ENCODE measurements at places on chromosomes 4 and X.

DNA sequence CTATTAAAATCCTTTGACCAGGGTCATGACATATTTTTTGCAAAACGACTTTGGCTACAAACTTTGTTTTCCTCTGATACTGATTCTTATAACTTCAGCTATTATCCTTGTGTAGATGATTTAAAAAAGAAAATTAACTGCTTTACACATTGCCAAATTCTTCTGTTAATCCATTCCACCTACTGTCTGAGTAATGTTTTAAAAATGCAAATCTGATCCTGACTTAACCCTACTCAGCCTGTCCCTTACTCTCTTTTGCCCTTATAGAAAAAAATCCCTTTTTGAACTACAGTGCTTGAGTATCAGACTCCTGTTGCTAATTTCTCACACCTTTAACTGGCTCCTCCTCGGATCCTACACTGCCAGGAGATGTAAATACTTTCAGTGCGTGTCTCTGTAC lies 723.1 kb downstream of the ADGRL3 start:
- no peaks in the 10 kb centered on the region for H3K27me3 ChIP-seq
- no peak for DNase-seq
- no peak overlapping the region for H3K27ac ChIP-seq
- H3K4me3 ChIP-seq, result no peak overlapping the region
- no peaks in the 10 kb centered on the region for H3K36me3 ChIP-seq
- no peaks in the 10 kb centered on the region for H3K4me1 ChIP-seq

DNA sequence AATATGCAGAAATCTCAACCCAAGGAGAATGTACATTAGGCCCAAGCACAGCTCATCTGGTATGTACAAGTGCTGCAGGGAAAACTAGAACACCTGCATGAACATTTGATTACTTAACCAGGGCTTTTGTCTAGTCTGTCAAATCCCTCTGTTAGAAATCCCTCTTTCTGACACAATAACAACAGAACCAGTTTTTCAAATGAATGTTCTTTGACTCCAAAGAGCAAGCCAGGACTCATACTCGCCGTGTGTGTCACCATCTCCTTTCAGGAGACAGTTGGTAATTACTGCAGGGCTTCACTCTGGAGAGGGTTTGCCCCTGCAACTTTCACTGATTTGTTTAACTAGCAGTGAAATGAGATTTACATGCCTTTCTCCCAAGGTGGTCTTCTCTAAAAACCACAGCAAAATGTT lies 143.0 kb upstream of the FAM241A start:
- H3K27ac ChIP-seq, result no peak overlapping the region
- no peaks in the 10 kb centered on the region for H3K36me3 ChIP-seq
- no peaks in the 10 kb centered on the region for H3K4me1 ChIP-seq
- no peak for DNase-seq
- H3K4me3 ChIP-seq, result no peak overlapping the region

DNA sequence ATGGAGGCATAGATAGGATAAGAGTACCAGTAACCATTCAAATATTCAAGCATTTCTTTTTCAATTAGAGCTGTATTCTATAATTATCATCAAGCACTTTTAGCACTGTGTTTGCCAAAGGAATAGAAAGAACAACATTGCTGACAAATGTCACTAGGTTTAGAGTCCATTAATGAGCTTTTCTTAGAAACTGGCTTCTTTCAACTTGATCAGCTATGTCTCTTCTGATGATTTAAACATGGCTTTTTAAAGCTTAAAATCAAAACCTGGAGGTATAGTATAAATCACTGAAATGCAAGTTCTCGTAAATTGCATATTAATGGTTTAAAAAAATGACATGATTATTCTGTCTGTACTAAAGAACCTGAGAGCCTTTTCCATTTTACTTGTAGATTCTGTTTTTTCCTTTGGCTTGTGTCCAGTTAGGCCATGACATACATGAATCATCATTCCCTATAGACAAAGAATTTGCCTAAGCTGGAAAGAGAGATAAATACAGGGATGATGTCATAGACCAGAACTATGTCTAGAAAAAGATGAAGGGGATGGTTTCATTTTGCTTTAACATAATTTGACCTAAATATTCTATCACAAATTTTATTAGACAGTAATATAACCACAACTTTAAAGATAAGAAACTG lies 340.1 kb upstream of the CTSO start:
- no peaks in the 10 kb centered on the region for H3K36me3 ChIP-seq
- DNase-seq, result peak; percentile 93
- no peaks in the 10 kb centered on the region for H3K27me3 ChIP-seq
- peaks cover 4% of the 10 kb centered on the region for H3K4me1 ChIP-seq
- H3K27ac ChIP-seq, result peak overlapping the region; percentile 34
- H3K4me3 ChIP-seq, result no peak overlapping the region

- H3K4me1 ChIP-seq, result no peaks in the 10 kb centered on the region
- H3K4me3 ChIP-seq, result no peak overlapping the region
- DNase-seq, result no peak
- peaks cover 8% of the 10 kb centered on the region for H3K27me3 ChIP-seq
These were observed 20.1 kb downstream of the ADRA2C start for GRCh38 chr4:3786196-3786869.

- DNase-seq, result no peak
- H3K27ac ChIP-seq, result no peak overlapping the region
- no peak overlapping the region for H3K4me3 ChIP-seq
- H3K36me3 ChIP-seq, result no peaks in the 10 kb centered on the region
- H3K27me3 ChIP-seq, result no peaks in the 10 kb centered on the region
These were observed 50.4 kb upstream of the CCDC160 start for GRCh38 chrX:134186362-134187121.

- no peaks in the 10 kb centered on the region for H3K27me3 ChIP-seq
These were observed 10.2 kb upstream of the DLG3 start for GRCh38 chrX:70434352-70434866.

- H3K36me3 ChIP-seq, result no peaks in the 10 kb centered on the region
- DNase-seq, result peak; percentile 42
- H3K4me1 ChIP-seq, result no peaks in the 10 kb centered on the region
These were observed 38.2 kb downstream of the HPGDS start for GRCh38 chr4:94304365-94304971.

GRCh38 chr4:76821641-76822040 lies 76.3 kb downstream of the SOWAHB start:
- H3K36me3 ChIP-seq, result no peaks in the 10 kb centered on the region
- no peak overlapping the region for H3K27ac ChIP-seq
- peak; percentile 78 for DNase-seq

GRCh38 chrX:124641737-124642491 lies 295.6 kb downstream of the SH2D1A start:
- no peaks in the 10 kb centered on the region for H3K4me1 ChIP-seq
- no peak overlapping the region for H3K27ac ChIP-seq
- DNase-seq, result no peak
- no peaks in the 10 kb centered on the region for H3K36me3 ChIP-seq

- H3K27me3 ChIP-seq, result no peaks in the 10 kb centered on the region
- no peak overlapping the region for H3K4me3 ChIP-seq
- DNase-seq, result no peak
- H3K27ac ChIP-seq, result no peak overlapping the region
- H3K36me3 ChIP-seq, result peaks cover 16% of the 10 kb centered on the region
- H3K4me1 ChIP-seq, result no peaks in the 10 kb centered on the region
These were observed 93.1 kb downstream of the ANTXR2 start for GRCh38 chr4:79979785-79980437.

GRCh38 chr4:177450426-177451107 lies 8.3 kb upstream of the AGA start:
- peak; percentile 29 for DNase-seq
- H3K4me1 ChIP-seq, result peaks cover 2% of the 10 kb centered on the region
- no peaks in the 10 kb centered on the region for H3K36me3 ChIP-seq
- H3K4me3 ChIP-seq, result no peak overlapping the region
- H3K27ac ChIP-seq, result peak overlapping the region; percentile 22

DNA sequence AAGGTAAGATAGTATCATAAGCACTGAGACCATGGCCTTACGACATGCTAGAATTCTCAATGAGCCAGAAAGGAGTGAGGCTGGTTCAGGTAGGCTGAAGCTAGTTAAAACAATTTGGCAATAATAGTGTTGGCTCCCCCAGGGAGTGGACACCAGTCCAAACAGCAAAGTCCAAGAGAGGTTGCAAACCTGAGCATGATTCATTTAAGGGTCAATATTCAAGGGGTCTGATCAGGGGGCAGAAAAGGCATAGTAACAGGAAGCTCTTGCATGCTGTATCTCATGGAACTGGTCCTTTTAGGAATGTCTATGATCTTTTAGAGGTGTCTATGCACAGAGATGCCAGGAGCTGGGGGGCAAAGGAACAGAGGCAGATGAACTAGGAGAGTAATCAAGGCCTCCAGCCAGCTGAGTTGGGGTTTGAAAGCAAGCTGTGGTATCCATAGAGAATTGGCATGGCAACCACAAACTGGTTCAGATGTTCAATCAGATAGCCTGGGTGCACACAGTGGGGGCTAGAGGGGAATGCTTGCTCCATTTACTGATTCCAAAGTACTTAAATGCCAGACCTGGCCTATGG lies 5.1 kb downstream of the GJB1 start:
- H3K27me3 ChIP-seq, result peaks cover 8% of the 10 kb centered on the region
- DNase-seq, result no peak
- H3K36me3 ChIP-seq, result no peaks in the 10 kb centered on the region
- no peaks in the 10 kb centered on the region for H3K4me1 ChIP-seq
- H3K27ac ChIP-seq, result no peak overlapping the region

- DNase-seq, result peak; percentile 85
- H3K27me3 ChIP-seq, result no peaks in the 10 kb centered on the region
- H3K27ac ChIP-seq, result peak within 1 kb of the TSS; percentile 99
- H3K36me3 ChIP-seq, result peaks cover 9% of the 10 kb centered on the region
These were observed at the start of gene SRP72 for GRCh38 chr4:56467284-56468096. SRP72 (plus strand) TSS chr4:56467617; CDS start chr4:56467636, 19 bp downstream.

GRCh38 chrX:130444641-130445336 lies 43.0 kb downstream of the RBMX2 start:
- no peaks in the 10 kb centered on the region for H3K4me1 ChIP-seq
- H3K4me3 ChIP-seq, result no peak overlapping the region
- no peaks in the 10 kb centered on the region for H3K27me3 ChIP-seq
- H3K27ac ChIP-seq, result no peak overlapping the region

GRCh38 chr4:6991771-6992557 lies 51.2 kb upstream of the TADA2B start:
- DNase-seq, result peak; percentile 94
- H3K27ac ChIP-seq, result no peak overlapping the region
- H3K4me1 ChIP-seq, result peaks cover 17% of the 10 kb centered on the region
- H3K27me3 ChIP-seq, result no peaks in the 10 kb centered on the region
- no peak overlapping the region for H3K4me3 ChIP-seq

DNA sequence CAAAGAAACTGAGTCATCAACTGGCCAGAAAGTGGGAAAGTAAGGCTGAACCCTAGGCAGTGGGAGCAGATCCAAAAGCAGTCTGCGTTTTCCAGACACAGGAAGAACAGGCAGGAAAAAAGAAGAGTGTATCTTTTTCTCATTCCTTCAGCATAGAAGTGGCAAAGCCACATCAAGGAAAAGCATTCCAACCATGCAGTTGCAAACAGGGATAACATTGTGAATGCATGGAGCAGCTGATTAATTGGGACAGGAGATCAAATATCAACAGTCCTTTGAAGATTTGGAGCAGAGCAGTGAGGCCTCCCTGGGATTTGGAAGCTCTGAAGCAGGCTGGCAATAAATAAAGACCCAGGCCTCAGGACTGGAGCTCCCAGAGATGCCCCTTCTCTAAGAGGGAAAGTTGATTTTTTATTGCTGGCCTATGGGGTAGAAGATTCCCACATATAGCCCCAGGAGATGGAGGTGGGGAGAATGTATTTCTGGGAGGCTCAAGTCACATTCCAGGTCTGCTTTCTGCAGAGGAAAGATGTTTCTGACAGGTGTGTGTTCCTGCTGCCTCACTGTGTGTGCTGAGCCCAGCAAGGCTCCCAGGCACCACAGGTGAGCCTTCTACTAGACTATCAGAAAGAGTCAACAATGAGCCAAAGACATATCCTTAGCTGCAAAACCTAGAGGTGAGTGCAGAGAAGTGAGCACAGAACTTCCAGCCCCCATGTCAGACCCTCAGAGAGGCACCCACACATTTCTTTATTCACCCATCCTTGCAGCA lies 222.5 kb downstream of the RAB28 start:
- H3K4me3 ChIP-seq, result no peak overlapping the region
- H3K36me3 ChIP-seq, result no peaks in the 10 kb centered on the region
- H3K27me3 ChIP-seq, result no peaks in the 10 kb centered on the region
- H3K4me1 ChIP-seq, result no peaks in the 10 kb centered on the region
- H3K27ac ChIP-seq, result no peak overlapping the region
- no peak for DNase-seq

- H3K4me1 ChIP-seq, result no peaks in the 10 kb centered on the region
- no peak overlapping the region for H3K4me3 ChIP-seq
- H3K36me3 ChIP-seq, result no peaks in the 10 kb centered on the region
- DNase-seq, result no peak
- peaks cover 2% of the 10 kb centered on the region for H3K27me3 ChIP-seq
These were observed 225.3 kb upstream of the CXorf66 start for GRCh38 chrX:140190441-140191108.

DNA sequence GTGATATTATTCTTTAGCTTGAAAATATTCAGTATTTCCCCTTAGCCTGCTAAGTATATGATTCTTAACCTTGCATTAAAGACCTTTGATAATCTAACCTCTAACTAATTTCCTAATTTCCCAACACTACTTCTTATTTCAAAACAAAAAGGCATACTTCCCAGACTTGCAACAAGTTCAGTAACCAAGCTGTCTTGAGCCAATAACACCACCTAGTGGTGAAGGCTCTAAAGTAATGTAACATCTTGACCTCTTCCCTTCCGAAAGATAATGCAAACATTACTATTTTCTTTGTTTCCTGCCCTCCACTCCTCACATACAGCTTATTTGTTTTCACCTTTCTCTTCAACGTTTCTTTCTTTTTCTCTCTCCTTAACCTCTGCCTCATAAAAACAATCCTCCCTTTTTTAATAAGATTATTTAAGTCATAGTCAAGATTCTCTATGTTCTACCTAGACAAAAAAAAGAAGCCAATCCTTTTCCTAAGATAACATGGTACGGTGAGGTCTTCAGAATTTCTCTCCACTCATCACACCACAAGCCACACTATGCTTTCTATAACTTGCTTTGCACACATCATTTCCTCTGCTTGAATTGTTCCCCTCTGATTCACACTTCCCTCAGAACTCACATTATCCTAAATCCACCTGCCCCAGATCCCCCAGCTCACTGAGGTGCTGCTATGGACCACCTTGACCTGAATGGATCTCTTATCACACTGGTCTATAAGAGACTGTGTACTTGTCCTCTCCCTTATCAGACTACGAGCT lies 3.5 kb downstream of the FAT1 start:
- no peak overlapping the region for H3K27ac ChIP-seq
- no peaks in the 10 kb centered on the region for H3K27me3 ChIP-seq
- DNase-seq, result no peak
- no peak overlapping the region for H3K4me3 ChIP-seq
- H3K36me3 ChIP-seq, result peaks cover 10% of the 10 kb centered on the region

- no peaks in the 10 kb centered on the region for H3K36me3 ChIP-seq
- no peak overlapping the region for H3K4me3 ChIP-seq
- peaks cover 3% of the 10 kb centered on the region for H3K4me1 ChIP-seq
- peaks cover 2% of the 10 kb centered on the region for H3K27me3 ChIP-seq
- no peak overlapping the region for H3K27ac ChIP-seq
These were observed 19.8 kb upstream of the DDX3X start for GRCh38 chrX:41314204-41314603.
